ENCODE measurements at places on chromosomes 6 and 20.

DNA sequence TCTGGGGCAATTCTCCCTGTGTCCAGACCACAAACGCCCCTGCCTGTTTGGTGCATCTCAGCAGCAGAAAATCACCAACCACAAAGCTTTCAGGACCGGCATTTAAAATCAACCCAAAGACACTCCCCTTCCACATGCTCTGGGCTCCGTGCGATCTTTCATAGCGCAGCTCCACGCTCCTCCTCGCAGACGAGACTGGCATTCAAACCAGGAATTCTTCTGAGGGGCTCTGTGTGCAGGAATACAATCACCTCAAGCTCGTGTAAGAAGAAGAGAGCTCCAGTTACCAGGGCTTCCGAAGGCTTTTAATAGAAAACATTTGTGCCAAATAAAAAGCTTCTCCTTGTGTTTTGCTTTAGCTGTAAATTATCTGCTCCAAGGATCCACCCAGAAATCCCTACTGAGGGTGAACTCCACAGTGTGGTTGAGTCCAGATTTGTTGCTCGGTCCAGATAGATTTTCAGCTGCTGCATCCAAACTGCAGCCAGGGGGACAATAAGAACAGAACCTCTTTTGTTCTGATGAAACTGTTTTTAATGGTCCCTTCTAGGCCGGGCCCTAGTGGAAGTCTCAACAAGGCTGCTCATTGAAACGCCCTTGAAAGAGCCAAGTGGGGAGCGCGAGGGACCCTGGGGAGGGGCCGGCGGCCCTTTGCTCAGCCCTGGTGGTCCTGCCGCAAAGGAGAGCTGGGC, 16.4 kb upstream of the BMP7 start:
- no peak for DNase-seq

- DNase-seq: no peak
These were observed 92.9 kb upstream of the NRSN1 start for GRCh38 chr6:24032896-24033688.

- no peak for DNase-seq
These were observed 74.9 kb downstream of the FOXO3 start for GRCh38 chr6:108635505-108636226.

- DNase-seq: no peak
These were observed 1108.2 kb upstream of the GJE1 start for GRCh38 chr6:141024526-141024925.

DNA sequence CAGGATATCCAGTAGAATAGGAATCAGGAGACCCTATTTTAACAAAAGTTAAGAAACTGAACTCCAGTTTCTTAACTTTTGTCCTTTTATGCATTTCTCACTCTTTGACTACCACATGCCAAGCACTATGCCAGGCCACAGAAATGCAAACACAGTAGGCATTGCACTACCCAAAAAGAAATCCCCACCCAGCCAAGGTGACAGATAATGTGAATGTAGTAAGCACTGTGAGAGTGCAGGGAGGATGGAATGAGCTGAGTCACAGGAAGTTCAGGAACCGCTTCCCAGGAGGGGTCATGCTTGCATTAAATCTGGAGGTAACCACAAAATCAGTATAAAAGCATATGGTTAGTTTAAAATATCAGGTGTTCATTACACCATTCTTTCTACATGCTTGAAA, 20.1 kb upstream of the FAM83C start:
- no peak for DNase-seq

GRCh38 chr6:43858161-43859153, 88.4 kb downstream of the VEGFA start:
- no peak for DNase-seq

DNA sequence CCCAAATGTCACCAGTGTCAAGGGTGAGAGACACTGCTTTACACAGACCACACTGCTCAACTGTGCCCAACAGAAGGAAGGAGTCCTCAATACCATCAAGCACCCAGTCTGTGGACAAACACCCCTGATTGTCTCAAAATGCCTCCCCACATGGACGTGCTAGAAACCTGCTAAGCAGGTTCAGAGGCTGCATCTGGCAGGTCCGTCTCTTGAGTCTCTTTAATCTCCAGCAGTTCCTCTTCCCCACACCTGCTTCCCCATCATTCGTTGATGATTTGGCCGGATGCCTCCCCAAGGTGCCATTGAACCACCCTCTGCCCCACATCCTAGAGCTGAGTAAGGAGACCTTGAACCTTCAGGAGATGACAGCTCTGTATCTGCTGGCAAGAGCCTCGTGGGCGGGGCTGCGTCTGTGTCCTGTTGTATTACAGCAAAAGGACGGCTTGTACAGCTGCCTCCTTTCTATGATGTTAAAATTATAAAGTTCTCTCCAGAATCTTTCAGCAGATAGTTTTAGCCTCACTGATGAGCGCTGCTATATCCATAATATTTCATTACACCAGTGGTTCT, 179.2 kb downstream of the PREX1 start:
- no peak for DNase-seq

DNA sequence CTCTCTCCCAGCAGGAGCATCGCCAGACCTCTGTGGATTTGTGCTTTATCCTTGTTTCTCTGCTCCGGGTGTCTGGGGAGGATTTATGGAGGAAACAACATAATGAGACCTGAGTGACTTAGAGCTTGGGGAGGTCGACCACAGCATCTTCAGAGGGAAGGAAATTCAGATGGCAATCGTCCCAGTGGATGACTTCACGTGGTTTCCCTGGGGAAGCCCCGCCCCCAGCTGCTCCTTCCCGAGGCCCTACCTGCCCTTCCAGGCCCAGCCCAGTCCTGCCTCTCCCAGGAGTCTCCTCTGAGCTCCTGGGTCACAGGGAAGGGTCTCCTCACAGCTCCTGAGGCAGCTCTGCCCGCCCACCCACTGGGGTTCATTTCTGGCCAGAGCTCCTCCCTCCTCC, 430.3 kb upstream of the SULF2 start:
- DNase-seq: no peak

GRCh38 chr20:7650086-7650879, 290.0 kb downstream of the HAO1 start:
- no peak for DNase-seq

DNA sequence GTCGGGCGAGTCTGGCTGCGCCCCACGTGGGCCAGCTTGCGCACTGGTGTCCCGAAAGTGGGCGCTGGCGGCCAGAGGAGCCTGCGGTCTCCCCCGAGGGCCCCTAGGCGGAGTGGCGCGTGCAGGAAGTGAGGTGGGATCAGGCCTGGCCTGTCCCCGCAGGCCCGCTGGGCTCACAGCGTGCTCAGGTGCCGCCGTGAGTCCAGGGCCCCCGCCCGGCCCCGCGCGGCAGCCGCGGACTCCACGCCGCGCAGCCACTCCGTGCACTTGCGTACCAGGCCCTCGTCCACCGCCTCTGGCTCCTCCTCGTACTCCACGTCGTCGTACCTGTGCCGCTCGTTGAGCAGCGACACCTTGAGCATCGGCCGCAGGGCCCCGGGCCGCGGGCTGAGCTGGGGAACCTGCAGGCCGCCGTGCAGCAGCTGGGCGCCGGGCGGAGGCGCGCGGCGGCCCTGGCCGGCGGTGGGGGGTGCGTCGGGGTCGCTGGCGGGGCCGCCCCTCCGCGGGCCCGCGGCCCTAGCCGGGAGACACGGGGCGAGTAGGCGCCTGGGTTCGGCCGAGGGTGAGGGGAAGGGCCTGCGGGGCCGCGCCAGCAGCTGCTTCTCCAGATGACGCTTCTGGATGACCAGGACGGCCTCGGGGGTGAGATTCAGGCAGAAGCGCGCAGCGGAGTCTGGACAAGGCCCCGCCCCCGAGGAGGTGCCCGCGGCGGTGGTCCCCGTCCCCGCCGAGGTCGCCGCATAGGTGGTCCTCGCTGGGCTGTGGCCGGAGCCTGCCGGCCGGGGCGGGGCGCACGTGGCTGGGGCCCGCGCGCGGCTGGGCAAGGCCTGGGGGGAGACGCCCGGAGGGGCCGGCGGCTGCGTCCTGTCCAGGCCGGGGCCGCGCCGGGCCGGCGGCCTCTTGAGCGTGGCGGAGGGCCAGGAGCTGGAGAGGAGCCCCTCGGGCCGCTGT, 835 bp downstream of the PRR18 start:
- no peak for DNase-seq

DNA sequence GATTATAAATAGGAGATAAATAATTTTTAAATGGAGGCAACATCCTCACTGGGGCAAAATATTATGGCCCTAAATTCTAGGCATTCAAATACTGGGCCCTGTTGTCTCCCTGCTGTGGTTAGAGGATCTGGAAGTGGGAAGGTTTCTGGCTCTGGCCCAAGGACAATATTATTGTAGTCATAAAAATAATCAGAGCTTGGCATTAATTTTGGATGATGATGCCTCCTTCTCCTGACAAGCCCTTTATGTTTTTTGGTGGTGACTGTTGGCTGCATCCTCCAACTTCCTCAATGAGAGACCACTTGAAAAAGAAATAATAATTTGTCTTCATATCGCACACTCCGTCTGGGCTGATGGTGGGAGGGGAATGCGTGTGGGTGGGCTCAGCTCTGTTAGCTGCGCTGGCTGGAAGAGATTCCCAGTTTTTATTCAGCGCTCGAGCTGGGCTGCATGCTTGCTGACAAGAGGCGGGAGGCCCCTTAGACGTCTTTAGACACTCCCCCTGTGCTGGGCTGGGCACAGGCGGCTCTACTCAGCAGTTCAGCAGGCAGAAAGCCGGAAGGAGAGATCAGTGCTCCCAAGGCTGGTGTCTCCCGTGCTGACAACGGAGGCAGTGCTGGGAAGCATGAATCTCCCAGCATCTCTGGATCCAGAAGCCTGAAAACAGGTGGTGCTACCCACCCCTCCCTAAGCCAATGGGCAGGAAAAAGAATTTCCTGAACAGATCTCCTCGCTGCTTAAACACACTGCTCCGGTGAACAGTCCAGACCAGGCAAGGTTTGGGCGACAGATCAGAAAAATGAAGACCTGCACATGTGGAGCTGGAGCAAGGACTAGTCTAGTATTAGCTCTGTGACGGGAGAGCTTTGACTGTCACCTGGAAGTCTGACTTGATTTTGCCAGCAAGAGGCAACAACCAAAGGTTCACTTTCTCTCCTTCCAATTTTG, 97.7 kb downstream of the SYCP2 start:
- DNase-seq: no peak

DNA sequence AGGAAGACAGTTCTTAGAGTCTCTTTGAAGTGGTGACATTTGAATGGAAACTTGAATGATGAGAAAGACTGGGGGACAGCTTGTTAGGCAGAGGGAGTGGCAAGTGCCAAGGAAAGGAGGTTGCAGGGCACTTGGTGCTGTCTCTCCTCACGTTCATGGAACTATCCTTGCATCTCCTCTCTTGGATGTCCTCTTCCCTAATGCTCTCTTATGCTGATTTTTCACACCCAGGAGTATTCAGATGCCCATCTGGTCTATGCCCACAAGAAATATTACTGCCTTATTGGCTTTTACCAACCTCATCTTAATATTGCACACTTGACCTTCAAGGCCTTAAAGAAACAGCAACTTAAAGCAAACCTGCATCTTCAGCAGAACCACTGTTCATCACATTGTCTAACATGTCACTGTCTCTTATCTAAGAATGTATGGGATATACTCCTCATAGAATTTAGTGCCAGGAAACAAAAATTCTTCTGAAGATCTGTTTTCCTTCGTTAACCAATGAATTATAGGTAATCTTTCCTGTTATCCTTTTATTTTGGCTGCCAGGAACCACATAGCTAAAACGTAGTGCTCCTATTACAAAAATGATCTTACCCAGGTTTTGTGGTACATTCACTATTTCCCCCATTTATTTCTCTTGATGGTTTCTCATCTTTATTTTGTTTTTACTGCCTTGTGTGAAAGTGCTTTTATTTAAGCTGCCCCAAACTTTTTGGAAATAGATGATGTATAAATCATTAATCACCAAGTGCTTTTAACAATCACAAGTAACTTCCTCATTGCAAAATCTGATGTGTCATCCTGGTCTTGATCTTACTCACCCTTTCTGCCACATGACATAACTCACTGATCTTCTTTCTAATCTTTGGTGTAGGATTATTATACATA, 12.8 kb downstream of the RGS17 start:
- no peak for DNase-seq

DNA sequence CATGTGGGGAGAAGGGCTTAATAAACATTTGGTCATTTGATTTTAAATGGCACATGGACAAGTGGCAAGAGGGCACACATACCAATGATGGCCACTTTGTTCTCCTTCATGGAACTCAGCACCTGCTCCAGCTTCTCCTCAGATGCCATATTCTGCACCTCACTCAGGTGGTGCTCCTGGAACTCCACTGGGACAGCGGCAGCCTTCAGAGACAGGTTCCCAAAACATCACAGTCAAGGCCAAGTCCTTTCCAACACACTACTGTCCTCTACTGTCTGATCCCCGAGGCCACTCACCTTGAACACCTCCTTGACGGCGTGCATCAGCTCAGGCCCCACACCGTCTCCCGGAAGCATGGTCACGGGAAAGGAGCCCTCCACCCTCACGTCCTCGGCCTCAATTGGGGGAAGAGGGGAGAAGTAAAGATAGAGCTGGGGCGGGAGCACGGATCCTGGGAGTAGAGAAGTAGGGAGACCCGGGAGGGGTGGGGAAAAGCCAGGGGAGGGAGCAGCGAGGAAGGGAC, 591 bp downstream of the IDH3B start:
- no peak for DNase-seq

GRCh38 chr6:41500561-41500960, 45.6 kb upstream of the FOXP4 start:
- no peak for DNase-seq

DNA sequence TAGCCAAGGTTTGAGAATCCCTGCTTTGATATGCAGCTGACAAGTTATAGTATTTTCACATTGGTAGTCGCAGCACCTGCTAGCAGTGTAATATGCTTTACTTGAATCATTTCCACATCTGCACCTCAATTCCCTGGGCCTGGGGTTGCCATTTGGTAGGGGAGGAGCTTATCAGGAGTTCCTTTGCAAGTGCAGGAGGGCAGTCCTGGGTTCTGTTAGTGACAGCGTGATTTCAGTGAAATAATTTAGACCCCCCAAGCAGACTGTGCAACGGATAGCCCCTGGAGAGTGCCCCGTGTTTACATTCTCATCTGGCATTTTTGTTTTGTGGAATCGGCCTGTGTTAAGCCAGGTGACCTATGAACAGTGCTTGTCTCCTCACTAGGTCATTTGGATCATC, 6.0 kb downstream of the RAB5IF start:
- DNase-seq: no peak

GRCh38 chr20:3509064-3509463, 38.2 kb downstream of the ATRN start:
- no peak for DNase-seq

DNA sequence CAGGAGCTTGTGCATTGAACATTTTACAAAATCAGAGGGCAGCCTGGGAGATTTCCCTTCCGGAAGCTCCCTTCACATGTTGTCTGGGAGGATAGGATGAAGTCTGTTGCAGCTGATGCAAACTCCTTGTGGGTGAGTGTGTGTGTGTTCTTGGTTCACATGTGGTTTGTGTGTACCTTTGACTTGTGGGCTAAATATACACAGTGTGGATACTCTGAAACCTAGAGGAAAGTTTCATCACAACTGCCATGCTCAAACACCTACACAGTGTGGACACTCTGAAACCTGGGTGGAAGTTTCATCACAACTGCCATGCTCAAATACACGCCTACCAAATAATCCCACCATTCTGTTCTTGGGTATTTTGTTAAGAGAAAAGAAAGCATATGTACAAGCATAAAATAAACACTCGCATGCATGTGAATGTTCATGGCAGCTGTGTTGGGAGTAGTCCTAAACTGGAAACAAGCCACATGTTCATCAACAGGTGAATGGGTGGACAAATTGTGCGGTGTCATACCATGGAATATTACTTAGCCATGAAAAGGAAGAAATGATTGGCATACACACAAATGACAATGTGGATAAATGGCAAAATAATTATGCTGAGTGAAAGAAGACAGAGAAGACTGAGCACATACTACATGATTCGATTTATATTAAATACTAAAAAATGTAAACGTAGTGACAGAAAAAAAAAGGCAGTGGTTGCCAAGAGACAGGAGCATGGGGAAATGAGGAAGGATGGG, 1.8 kb downstream of the SCP2D1 start:
- DNase-seq: no peak

GRCh38 chr20:19864130-19864529, 106.1 kb downstream of the RIN2 start:
- no peak for DNase-seq

Measured in activated CD4-positive, alpha-beta T cell treated with anti-CD3 and anti-CD28 coated beads for 4 hours (primary cell).